ENCODE measurements at places on chromosomes 6 and 20. TPM values are rescaled to one million over a fixed set of nuclear protein-coding genes. Genes with fewer than 3 reads are reported as not detected.

TRIM10 gene
- total RNA-seq = 4.3 TPM

BLCAP gene
- 39.2 TPM for total RNA-seq

COX4I2 gene
- total RNA-seq = 7.9 TPM

TPBG gene
- total RNA-seq = 5.8 TPM

SPATS1 gene
- total RNA-seq = not detected

EYA2 gene
- total RNA-seq = 2.2 TPM

VPS16 gene
- 19.7 TPM for total RNA-seq

KPNA5 gene
- 14.4 TPM for total RNA-seq

PSMA7 gene
- 166 TPM for total RNA-seq

MAK gene
- total RNA-seq = 2.2 TPM

HSPA12B gene
- 13.5 TPM for total RNA-seq

SIRPG gene
- total RNA-seq = 3.4 TPM

PRSS16 gene
- total RNA-seq = not detected

PLEKHG1 gene
- total RNA-seq = 11.6 TPM

ZNF391 gene
- 1.7 TPM for total RNA-seq

ADAM33 gene
- total RNA-seq = 71.3 TPM

RAB22A gene
- total RNA-seq = 13.0 TPM

SLC22A7 gene
- not detected for total RNA-seq

GRCh38 chr6:150924808-150925589 lies 59.5 kb downstream of the MTHFD1L start:
- no peak for DNase-seq

DNA sequence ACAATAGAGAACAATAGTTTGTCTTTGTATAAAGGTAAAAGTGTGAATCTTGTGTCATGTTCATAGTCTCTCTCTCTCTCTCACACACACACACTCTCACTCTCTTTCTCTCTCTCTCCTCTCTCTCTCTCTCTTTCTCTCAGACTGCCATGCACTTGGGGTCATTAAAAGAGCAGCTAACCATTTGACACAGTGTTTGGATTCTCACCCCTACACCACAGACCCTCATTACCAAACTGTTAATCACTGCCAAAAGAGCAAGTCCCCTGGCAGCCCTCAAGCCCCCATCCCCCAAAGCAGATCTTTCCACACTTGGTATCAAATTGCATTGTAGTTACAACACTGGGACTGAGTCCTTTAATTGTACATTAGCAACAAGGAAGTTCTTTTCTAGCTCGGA lies 305.8 kb upstream of the RSPO3 start:
- no peak for DNase-seq

DNA sequence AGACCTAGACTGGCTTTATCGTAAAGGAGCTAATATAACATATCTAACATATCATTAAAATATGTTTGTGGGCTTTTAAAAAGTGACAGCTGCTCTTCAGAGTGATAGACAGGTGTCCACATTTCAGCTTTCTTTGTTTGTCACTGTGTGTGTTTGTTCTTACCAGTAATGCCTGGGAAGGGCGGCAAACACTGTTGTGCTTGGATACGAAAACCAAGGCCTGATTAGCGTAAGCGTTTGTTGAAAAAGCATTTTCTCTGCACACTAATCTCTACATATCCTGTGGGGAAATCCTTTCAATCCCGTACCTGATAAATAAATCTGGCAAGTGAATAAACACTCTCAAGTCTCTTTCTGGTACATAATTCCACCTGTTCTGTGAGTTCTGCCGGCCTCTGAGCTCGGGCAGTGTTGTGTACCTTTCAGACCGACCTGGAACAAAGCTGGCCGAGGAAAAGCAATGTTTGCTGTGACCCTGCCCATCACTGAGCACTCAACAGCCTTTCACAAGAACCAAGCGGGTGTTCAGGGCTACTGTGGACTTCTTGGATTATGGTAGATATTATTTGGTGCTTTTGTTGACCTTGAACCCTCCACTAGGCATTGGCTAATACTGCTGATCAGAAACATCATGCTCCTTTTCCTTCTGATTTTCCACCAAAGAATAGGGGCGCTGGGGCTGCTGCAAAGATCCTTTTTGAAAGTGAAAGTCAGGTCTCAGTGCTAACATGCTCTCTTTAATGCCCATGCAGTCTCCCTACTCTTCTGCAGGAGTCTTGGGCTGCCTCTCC lies 100.4 kb downstream of the CD83 start:
- DNase-seq = no peak

GRCh38 chr20:59822291-59823029 lies 111.0 kb downstream of the SYCP2 start:
- DNase-seq = no peak

- no peak for DNase-seq
Observed at GRCh38 chr20:36756496-36756895, 10.6 kb upstream of the NDRG3 start.

GRCh38 chr6:83592770-83593394 lies 80.5 kb downstream of the PRSS35 start:
- no peak for DNase-seq

GRCh38 chr6:141963543-141964295 lies 169.0 kb upstream of the GJE1 start:
- DNase-seq = peak; percentile 5

- DNase-seq = no peak
Observed at GRCh38 chr6:79404677-79405076, 132.6 kb downstream of the LCA5 start.

- no peak for DNase-seq
Observed at GRCh38 chr6:81067057-81067456, 685.4 kb downstream of the TENT5A start.

- no peak for DNase-seq
Observed at GRCh38 chr6:108002365-108003221, 44.6 kb upstream of the SEC63 start.

DNA sequence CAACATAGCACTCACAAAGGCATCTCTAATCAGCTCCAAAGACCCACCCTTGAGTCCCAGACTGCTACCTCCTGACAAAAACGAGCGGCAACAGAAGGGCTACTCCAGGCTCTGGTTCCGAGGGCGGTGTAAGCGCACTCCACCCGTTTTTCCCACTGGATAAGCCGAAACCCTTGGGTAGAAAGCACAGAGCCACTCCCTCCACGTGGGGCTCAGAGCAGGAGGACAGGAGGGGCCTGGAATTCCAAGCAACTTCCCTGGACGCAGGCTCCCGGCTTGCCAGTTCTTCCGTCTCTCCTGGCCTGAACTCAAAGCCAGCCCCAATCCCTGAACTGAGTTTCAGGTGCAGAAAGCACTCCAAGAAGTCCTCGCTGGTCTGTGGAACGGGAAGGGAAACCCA lies 7.4 kb downstream of the GMEB2 start:
- no peak for DNase-seq

DNA sequence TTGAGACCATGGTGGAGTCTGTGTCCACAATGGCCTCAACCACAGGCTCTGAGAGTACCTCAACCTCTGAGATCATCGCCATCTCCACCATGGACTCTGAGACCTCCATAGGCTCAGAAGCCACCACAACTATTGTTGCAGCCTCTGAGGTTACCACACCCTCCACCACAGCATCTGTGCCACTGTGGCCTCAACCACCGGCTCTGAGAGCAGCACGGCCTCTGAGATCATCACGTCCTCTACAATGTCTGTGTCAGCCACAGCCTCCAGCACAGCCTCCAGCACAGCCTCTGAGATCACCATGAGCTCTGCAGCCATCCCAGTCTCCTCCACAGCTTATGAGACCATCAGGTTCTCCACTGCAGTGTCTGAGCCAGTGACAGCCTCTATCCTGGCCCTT lies 19.4 kb upstream of the MUC21 start:
- DNase-seq = no peak

DNA sequence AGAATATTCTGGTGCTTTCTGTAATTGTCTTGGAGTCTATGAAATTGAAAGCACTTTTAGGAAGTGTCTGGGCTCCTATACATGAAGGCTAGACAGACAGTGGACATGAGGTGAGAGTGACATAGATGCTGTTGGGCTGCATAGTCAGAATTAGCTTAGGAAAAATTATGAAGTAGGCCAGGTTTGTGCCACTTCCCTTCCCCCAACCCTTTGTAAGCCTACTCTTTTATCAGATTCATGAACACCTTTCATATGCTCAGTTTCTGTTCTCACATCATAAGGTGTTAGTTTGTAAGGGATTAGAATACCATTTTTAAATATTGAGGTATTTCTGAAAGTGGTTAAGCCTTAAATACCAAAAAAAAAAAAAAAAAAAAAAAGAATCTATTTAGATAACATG lies 18.4 kb upstream of the SNPH start:
- DNase-seq = no peak

DNA sequence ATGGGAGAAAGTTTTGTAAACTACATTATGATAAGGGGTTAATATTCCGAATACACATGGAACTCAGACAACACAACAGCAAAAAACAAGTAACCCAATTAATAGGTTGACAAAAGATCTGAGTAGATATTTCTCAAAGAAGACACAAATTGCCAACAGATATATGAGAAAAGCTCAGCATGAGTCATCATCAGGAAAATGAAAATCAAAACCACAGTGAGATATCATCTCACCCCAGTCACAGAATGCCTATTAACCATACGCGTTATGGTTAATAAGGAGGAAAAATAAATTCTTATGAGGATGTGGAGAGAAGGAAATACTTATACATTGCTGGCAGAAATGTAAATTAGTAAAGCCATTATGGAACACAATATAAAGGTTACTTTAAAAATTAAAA lies 695.0 kb downstream of the COL12A1 start:
- DNase-seq = no peak

GRCh38 chr6:155889410-155889809 lies 433.8 kb upstream of the NOX3 start:
- DNase-seq = no peak

GRCh38 chr6:116106146-116106545 lies 5.5 kb downstream of the NT5DC1 start:
- DNase-seq = no peak

DNA sequence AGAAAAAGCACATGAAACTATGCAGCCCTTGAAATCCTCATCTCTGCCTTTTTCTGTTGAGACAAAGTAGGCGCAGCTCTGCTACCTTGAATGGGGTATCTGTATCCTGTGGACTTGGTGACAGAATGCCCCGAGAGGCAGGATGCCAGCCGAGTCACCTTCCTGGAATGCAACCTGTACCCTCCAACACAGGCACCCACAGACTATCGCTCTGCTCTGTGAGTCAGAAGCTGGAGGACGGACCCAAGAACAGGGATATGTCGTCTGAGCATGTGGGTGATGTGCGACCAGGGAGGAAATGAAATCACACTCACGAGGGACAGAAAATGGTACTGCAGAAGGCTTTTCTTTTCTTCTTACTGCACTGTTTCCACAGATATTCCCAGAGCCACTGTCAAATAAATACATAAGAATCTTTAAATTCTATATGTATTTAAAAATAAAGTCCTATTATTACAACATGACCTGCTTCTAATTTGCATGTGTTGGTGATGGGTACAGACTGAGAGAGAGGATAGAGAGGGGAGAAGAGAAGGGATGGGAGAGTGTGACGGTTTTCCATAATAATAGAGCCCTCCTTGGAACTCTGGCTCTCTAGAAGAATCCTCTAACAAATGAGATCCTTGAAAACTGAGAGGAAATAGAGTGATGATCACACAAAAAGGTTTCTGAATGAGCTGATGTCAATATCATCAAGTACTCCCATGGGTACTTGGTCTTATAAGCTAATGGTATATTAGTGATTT lies 308.1 kb downstream of the FOXC1 start:
- DNase-seq = no peak

DNA sequence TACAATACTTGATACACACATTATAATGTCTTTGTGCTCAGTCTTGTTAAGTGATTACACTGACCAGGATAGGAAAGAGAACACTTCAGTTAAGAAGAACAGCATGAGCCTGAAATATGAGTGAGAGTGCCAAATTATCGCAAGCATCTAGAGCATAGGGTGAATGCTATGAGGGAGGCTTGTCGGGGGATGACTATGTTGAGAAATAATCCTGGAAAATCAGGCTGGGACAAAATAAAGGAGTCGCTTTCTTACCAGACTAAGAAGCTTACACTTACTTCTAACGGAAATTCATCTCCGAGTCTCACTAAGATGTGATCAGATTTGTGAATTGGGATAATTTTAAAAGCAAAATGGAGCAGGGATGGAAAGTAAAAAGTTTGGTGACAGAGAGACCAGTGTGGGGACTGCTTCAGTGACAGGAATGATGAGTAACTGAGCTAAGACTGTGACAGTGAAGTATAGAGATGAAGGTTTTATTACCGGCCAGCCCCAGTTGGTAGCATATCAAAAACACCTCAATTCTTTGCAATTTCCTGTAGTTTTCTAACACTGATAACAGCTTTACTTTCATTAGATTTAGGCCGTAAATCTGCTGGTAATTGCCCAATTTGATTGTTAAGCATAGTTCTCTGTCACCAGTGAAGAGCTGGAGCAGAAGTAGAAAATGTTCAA lies 48.4 kb upstream of the DEFB112 start:
- no peak for DNase-seq

- no peak for DNase-seq
Observed at GRCh38 chr20:32622585-32623468, 37.7 kb upstream of the NOL4L start.

DNA sequence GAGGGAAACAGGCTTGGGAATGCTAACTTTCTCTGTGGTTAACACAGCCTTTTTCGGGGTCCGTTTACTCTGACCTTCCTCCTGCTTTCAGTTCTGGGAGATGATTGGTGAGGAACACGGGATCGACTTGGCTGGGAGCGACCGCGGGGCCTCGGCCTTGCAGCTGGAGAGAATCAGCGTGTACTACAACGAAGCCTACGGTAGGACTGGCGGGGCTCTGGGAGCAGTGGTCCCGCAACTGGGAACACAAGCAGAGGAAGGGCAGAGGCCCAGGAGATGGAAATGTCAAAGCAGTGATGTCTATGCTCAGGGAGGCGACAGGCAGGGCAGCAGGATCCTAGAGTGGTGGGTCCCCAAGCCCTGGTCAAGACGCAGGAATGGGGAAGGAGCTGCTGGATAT lies 3.5 kb downstream of the TUBB1 start:
- DNase-seq = no peak

DNA sequence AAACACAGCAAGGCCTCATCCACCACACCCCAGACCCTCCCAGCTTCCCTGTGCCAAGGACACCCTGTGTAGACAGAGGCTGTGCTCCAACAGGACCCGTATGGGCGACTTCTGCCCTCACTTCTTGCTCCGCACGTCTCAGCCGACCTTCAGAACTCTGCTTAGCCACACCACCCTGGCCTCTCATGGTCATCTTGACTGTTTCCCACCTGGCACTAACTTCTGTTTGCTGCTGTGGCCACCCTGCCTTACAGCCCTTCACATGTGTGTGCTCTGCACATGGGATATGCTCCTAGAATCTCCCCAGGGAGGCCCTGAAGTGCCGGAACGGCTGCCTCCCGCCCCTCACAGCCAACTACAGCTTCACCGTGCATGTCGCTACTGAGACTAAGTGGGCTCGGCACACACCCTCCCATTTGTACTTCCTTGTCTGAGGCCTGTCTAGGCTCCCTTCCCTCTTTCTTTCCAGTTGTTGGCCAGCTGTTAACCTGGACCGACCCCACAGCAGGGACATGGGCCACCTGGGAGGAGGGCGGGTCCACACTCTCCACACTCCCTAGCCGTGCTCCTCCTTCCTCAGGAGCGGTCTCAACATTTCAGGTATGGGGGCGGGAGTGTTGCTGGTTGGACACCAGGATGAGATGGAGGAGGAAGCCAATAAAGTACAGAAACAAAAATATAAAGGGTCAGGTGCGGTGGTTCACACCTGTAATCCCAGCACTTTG lies 69.6 kb downstream of the PYGB start:
- DNase-seq = no peak

- DNase-seq = no peak
Observed at GRCh38 chr6:152952045-152952444, 30.8 kb downstream of the FBXO5 start.

Measured in umbilical cord (tissue), 2 donors.